Activated T-cell treated with anti-CD3 and anti-CD28 coated beads for 48 hours (primary cell): ENCODE measurements at places on chromosomes 13 and 19.
A peak's percentile ranks its signal among the peaks of the same experiment; 100 is the strongest.

DNA sequence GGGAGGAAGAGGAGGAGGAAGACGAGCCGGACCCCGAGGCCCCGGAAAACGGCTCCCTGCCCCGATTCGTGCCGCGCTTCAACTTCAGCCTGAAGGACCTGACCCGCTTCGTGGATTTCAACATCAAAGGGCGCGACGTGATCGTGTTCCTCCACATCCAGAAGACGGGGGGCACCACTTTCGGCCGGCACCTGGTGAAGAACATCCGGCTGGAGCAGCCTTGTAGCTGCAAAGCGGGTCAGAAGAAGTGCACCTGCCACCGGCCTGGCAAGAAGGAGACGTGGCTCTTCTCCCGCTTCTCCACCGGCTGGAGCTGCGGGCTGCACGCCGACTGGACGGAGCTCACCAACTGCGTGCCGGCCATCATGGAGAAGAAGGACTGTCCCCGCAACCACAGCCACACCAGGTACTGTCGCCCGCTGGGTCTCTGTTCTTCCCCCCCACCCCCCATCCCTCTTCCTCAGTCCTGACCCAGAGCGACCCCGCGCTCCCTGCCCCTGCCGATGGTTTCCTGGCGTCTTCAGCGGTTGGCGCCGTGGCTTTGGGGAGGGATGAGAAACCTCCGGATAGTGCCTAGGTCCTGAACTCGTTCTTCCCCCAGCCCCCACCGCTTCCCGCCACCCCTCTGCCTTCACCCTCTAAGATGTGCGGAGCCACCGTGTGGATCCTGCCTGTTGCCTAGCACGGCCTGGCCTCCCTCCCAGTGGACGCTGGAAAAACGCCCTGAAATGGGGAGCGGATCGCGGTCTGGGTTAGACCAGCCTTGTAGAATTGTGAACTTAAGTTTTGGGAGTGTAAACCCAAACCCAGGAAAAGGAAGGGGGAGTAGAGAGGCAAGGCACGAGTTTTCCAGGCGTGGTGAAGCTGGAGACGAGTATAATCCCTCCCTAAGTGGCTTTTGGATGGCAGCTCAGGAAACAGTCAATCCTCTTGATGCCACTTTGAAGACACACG lies 1.5 kb downstream of the HS6ST3 start:
- no peak for DNase-seq

- no peak for DNase-seq
Measured at GRCh38 chr19:1577090-1577928, 9.2 kb upstream of the MEX3D start.

DNA sequence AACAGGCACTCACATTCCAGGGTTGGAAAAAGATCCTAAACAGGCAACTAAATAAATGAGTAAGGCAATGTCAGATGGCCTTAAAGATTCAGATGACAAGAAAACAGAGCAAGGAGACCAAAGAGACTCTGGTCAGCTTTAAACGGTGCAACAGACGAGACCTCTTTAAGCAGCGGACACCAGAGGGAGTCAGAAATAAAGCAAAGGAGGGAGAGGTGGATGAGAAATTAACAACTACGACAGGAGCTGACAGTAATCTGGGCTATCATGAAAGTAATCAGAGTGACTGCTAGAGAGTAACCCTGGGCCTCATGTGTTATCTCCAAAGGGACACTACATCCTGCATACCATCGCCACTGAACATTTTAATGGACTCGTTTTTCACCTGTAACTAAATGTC lies 1.1 kb downstream of the ZNF550 start:
- no peak for DNase-seq

DNA sequence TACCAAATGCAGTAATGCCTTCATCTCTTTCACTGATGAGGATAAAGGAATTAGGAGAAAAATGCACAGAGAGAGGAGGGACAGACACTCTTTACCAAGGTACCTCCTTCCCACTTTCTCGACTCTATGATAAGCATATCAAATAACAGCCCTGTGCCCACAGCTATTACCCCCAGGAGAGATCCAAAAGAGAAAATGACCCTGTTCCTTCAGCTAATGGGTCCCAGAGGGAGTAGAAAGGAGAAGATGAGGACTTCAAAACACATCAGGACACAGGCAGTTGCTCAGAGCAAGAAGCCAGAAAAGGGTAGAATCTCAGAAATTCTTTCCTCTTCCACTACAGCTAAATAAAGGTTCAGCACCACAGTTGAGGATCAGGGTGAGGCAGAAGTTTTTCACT lies 80.6 kb downstream of the ABCC4 start:
- DNase-seq = no peak

DNA sequence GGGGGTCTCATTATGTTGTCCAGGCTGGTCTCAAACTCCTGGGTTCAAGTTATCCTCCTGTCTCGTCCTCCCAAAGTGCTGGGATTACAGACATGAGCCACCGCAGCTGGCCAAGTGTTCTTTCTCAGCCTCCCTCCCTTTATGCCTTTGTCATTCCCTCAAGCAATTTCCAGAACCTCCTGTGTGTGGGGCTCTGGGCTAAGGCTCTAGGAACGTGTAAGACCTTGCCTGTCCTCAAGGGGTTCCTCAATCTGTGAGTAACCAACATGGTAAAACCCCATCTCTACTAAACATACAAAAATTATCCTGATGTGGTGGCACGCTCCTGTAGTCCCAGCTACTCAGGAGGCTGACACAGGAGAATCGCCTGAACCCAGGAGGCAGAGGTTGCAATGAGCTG lies 15.5 kb upstream of the SPACA4 start:
- DNase-seq = no peak

- DNase-seq = no peak
Measured at GRCh38 chr19:18194554-18195238, 1.7 kb downstream of the MPV17L2 start.

- no peak for DNase-seq
Measured at GRCh38 chr13:50393628-50394027, 378.4 kb downstream of the KCNRG start.

GRCh38 chr13:36548129-36548528 lies 115.8 kb downstream of the CCNA1 start:
- DNase-seq = no peak

- DNase-seq = no peak
Measured at GRCh38 chr13:89565476-89566100, 1781.9 kb upstream of the MIR17HG start.

DNA sequence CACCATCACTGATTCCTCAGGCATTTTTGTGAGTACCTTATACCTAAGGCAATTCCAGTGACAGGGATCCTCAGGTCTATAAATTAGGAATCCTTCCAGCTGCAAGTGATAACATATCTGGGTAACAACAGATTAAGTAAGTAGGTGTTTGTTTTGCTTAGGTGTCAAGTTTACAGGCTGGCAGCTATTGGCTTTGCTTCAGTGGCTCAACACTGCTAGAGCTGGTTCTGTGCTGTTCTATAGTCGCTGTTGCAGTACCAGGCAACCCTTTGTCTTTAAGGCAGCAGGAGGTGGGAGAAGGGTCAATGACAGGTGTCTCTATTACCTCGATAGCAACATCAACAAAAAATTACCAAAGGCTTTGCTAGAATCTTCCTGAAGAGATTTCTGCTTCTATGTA lies 27.0 kb downstream of the SLC10A2 start:
- DNase-seq = no peak

GRCh38 chr19:47507012-47507411 lies 7.9 kb downstream of the NAPA start:
- DNase-seq = no peak

DNA sequence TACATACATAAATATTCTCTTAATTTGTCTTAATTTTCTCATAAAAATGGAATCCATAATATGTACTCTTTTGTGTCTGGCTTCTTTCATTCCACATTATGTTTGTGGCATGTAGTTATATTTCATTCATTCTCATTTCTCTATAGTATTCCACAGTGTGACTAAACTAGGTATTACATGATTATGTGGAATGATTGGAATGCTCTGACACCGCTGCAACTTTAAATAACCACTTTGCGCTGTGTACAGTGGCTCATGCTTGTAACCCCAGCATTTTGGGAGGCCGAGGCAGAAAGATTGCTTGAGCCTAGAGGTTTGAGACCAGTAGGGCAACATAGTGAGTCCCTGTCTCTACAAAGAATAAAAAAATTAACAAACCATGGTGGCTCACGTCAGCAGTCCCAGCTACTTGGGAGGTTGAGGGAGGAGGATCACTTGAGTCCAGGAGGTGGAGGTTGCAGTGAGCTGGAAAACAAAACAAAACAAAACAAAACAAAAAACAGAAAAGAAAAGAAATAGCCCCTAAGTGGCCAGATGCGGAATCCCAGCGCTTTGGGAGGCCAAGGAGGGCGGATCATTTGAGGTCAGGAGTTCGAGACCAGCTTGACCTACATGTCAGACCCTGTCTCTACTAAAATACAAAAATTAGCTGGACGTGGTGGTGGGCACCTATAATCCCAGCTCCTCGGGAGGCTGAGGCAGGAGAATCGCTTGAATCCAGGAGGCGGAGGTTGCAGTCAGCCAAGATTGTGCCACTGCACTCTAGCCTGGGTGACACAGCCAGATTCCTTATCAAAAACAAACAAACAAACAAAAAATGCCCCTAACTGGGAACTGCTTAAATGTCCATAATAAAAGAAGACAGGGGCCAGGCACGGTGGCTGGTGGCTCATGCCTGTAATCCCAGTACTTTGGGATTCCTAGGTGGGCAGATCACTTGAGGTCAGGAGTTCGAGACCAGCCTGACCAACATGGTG lies 8.0 kb upstream of the SAE1 start:
- no peak for DNase-seq

DNA sequence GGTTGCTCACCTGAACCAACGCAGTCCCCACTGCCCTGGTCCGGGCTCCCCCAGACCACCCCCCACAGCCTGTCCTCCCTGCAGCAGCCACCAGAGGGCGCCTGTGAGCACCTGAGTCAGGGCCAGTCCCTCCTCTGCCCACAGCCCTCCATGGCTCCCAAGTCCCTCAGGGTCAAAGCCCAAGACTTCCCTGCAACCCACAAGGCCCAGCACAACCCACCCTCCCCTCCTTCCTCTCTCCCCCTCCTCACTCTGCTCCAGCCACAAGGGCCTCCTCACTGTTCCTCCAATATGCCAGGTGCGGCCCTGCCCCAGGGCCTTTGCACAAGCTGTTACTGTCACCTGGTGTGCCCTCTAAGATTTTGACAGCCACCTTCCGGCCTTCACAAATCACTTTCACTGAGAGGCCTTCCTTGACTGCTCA lies 10.9 kb downstream of the GNA15 start:
- DNase-seq = peak; percentile 59

- DNase-seq = no peak
Measured at GRCh38 chr19:925087-925525, 729 bp upstream of the ARID3A start.

GRCh38 chr13:110004814-110005213 lies 218.4 kb upstream of the IRS2 start:
- DNase-seq = no peak

GRCh38 chr19:811506-812048 lies 10.2 kb downstream of the PLPPR3 start:
- no peak for DNase-seq

DNA sequence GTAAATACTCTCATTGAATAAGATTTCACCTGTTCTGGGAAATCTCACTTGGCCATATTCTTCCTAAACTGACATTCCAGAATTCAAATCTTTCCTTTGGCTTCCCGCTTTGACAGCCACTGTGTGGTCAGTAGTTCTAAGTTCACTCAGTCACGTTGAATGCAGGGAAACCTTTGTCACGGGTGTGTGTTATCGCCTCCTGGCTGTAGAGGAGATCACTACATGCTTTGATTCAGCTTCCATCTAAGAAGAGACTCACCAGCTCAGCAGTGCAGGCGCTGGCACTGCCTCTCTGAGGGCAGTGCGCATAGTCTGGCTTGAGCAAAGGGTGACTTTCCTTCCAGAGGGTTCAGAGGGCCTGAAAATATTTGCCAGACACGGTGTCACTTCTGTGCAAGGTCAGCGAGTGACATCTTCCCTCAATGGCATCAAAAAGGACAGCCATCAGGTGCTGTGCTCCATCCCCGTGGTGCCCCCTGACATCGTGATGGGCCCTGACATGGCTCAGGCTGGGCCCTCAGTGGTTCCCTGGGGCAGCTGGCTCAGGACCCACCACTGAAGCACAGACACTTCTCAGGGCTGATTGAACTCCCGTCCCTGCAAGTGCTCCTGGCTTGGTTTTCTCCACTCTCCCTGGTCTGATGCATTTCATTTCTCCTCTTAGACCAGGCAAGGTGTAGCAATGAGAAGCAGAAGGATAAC lies 635.4 kb upstream of the ARGLU1 start:
- no peak for DNase-seq

GRCh38 chr13:110306960-110307766 lies at the start of the genes COL4A1 and COL4A2:
TSS of gene COL4A1 (minus strand) at chr13:110307157. CDS start at chr13:110307027, 130 bp downstream.
TSS of gene COL4A2 (plus strand) at chr13:110307284. CDS start at chr13:110307904, 620 bp downstream.
- no peak for DNase-seq

GRCh38 chr13:51806566-51806965 lies 2.6 kb upstream of the DHRS12 start:
- DNase-seq = no peak
